NCI-H524 (cell line): ENCODE measurements at places on chromosomes 2 and 18.

- DNase-seq = no peak
Measured at GRCh38 chr2:40273734-40274182, 178.1 kb downstream of the SLC8A1 start.

DNA sequence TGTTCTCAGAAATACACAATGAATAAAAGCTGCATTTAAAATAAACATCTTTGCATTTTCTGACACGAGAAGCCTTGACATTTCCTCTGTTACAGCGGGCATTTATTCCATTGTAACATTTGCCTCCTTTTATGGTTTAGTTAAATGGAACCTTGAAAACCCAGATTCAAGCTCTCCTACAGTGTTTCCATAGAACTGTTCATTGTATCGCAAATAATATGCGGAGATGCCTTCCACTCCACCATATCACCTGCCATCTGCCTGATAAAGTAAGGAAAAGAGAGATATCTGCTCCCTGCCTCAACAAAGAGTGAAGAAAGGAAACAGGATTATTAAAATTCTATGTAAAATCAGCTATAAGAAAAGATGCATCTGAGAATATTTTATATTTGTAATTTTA is 69.8 kb downstream of the CDH19 start:
- DNase-seq = no peak

- DNase-seq = no peak
Measured at GRCh38 chr18:32777049-32777448, 4.2 kb upstream of the KLHL14 start.

DNA sequence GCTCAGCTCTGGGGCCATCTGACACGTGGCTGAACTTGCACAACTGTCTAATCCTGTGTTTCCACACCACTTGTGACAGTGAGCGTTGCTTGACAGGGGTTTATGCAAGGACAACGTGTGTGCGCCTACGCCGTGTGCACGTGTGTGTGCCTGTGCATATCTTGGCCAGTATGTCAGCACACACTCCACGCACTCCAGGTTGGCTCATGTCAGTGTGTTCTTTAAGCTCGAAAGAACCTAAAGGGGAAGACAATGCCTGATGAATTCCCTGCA is 85.6 kb upstream of the SALL3 start:
- no peak for DNase-seq

- DNase-seq = no peak
Measured at GRCh38 chr2:216974321-216975302, 114.7 kb upstream of the TNP1 start.

- DNase-seq = no peak
Measured at GRCh38 chr2:104487366-104487765, 366.5 kb upstream of the POU3F3 start.
